ENCODE measurements at places on chromosomes 2 and 18.
A peak's percentile ranks its signal among the peaks of the same experiment; 100 is the strongest.

GRCh38 chr2:156322051-156322685 is 10.4 kb downstream of the NR4A2 start:
- H3K27ac ChIP-seq, result no peak overlapping the region
- peaks cover 96% of the 10 kb centered on the region for H3K27me3 ChIP-seq
- H3K4me1 ChIP-seq, result peaks cover 34% of the 10 kb centered on the region
- DNase-seq, result peak; percentile 11
- no peak overlapping the region for H3K4me3 ChIP-seq

- H3K4me3 ChIP-seq, result no peak overlapping the region
- peak overlapping the region; percentile 93 for H3K27ac ChIP-seq
- no peak for DNase-seq
- H3K36me3 ChIP-seq, result peaks cover 28% of the 10 kb centered on the region
- no peaks in the 10 kb centered on the region for H3K27me3 ChIP-seq
Observed at GRCh38 chr2:117983040-117983439, 30.8 kb downstream of the CCDC93 start.

DNA sequence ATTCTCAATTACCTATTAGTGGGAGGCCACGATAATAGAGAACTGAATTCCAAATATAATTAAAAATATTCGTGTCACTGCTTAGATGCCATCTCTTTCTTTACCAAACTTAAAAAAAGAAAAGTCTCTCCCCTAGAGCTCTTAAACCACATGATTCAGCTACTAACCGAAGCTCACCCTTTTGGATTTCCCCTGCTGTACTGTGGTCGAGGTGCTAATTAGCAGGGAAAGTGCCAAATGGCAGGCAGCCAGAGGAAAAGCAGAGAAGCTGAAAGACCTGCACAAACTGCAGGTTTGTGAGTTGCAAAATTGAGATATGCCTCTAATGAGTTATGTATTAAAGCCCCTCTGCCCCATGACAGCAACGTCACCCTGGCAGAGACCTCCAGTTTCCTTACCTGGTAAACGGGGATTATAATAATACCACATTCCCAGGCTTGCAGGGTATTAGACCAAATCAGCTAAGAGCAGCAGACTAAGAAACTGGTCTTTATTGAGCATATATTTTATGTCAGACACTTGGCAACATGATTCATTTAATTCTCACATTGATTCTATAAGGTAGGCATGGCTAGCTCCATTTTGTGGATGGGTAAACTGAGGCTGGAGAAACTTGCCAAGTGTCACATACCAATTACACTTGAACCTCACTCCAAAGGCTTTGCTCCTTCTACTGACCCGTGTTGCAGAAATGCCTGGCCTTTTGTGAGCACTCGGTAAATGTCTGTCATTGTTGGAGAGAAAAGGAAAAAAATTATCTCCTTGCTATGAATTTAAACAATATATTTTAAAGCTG is 259.7 kb downstream of the LPIN1 start:
- no peaks in the 10 kb centered on the region for H3K36me3 ChIP-seq
- H3K4me3 ChIP-seq, result no peak overlapping the region
- no peak for DNase-seq
- no peaks in the 10 kb centered on the region for H3K27me3 ChIP-seq

- no peaks in the 10 kb centered on the region for H3K36me3 ChIP-seq
- DNase-seq, result peak; percentile 6
- no peaks in the 10 kb centered on the region for H3K4me1 ChIP-seq
- no peak overlapping the region for H3K4me3 ChIP-seq
- no peaks in the 10 kb centered on the region for H3K27me3 ChIP-seq
Observed at GRCh38 chr18:34661464-34662087, 48.5 kb upstream of the DTNA start.

GRCh38 chr2:225526760-225527390 is 127.4 kb downstream of the NYAP2 start:
- H3K27ac ChIP-seq, result no peak overlapping the region
- no peak for DNase-seq
- H3K4me1 ChIP-seq, result no peaks in the 10 kb centered on the region
- no peaks in the 10 kb centered on the region for H3K36me3 ChIP-seq

DNA sequence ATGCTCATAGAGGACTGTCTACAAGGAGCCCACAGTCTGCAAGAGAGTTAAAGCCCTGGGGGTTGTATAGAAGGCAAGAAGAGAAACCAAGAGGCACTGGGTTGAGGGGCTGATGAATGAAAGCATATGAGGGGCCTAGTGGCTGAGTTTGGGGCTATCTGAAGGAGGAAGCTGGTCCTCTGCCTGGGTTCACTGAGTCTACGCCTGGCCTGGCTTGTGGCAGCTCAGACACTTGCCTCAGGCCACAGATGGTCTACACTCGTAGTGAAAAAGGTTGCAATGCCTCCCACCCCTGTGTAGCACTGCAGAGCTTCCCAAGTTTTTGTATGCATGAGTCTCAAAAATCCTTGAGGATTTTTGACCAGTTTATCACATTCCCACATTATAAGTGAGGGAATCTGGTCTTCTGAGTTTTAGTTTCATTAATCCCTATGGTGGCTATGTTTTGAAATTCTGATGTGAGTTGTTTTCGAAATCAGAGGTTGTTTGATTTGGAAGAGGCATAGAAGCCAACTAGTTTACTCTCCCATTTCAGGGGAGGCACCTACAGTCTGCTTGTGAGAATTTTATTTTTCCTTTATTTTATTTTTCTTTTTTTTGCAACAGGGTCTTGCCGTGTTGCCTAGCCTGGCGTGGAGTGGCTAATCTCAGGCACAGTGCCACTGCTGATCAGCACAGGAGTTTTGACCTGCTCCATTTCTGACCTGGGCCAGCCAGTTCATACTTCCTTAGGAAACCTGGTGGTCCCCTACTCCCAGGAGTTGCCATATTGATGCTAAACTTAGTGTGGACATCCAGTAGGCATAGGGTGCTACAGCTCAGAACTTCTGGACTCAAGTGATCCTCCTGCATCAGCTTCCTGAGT is 10.0 kb downstream of the MYCN start:
- H3K4me3 ChIP-seq, result no peak overlapping the region
- H3K4me1 ChIP-seq, result no peaks in the 10 kb centered on the region
- no peaks in the 10 kb centered on the region for H3K36me3 ChIP-seq
- no peak for DNase-seq
- H3K27ac ChIP-seq, result no peak overlapping the region

DNA sequence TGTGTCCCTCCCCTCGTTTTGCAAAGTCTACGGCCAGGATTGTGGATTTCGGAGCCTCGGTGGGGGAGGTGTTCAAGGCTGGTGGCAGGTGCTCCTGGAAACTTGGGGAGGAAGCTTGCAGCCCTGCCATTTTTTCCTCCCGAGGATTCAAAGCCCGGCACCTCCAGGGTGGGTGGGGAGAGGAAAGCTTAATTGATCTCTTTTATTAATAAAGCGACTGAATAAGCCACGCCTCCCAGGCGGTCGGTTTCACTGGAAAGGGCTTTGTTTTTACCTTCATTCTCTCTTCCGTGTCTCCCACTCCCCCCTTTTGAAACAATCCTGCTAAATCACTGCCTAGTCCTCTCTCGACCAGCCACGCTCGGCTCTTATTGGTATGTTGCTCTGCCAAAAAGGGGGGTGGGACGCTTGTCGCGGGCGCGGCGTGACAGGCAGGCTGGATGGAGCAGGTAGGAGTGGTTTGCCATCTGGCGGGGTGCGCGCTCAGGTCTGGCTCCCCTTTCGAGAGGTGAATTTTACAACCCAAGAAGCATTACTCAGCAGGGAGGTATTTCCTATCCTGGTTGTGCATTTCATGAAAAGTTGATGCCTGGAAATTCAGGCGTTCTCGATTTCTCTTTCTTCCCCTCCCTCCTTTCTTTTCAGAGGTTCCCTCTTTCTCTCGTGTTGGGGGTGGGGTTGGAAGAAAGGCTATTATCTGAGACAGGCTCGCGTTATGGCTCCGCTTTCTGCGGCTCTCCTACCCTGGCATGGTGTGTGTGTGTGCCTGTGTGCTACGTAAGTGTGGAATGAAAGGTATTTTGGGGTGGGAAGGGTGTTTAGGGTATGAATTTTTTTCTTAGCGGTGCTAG is 1.4 kb downstream of the NEDD4L start:
- peaks cover 5% of the 10 kb centered on the region for H3K27me3 ChIP-seq
- no peak overlapping the region for H3K27ac ChIP-seq
- H3K4me3 ChIP-seq, result peak overlapping the region; percentile 77
- peak; percentile 13 for DNase-seq
- peaks cover 32% of the 10 kb centered on the region for H3K4me1 ChIP-seq

DNA sequence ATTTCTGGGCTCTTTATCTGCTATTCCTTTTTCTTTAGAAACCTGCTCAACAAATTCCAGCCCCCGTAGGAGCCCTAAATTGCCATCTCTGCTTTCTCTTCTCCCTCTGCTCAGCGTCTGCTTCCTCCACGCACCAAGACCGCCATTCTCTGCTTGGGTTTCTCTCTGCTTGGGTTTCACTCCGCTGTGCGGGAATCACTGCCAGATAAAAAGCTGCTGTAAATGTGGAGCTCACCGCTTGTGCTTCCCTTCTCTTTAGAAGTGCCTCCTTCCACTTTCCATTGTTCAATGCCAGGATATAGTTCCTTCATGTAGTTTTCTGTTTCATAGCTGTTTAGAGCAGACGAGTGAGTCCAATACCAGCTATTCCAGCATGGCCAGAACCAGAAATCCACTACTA is 45.9 kb downstream of the TMEM237 start:
- H3K27ac ChIP-seq, result no peak overlapping the region
- no peaks in the 10 kb centered on the region for H3K36me3 ChIP-seq
- DNase-seq, result no peak
- H3K4me1 ChIP-seq, result no peaks in the 10 kb centered on the region
- H3K27me3 ChIP-seq, result no peaks in the 10 kb centered on the region

GRCh38 chr2:177362499-177362898 is 30.1 kb upstream of the AGPS start:
- H3K4me3 ChIP-seq, result no peak overlapping the region
- peaks cover 7% of the 10 kb centered on the region for H3K4me1 ChIP-seq
- no peak for DNase-seq
- no peaks in the 10 kb centered on the region for H3K36me3 ChIP-seq

DNA sequence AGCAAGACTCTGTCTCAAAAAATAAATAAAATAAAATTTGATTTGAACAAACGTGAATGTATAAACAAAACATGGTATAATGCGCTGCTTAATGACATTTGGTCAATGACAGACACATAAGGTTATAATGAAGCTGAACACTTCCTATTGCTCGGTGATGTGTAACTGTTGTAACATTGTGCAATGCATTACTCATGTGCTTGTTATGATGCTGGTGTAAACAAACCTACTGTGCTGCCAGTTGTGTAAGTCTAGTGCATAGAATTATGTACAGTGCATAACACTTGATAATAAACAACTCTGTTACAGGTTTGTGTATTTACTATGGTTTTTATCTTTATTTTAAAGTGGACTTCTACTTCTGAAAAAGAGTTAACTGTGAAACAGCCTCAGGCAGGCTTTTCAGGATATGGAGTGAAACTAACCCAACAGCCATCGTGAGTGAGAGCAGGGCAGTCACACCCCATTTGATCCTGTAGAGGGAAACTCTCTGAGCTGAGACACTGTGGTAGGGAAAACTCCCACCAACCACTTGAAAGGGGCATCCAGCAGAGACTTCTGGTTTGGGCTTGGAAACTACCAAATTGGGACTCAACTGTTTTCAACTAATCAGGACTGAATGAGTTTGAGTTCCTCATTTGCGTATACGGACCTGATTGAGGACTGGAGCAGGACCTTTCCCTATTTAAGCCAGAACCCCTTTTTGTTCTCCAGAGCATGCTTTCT is 8.7 kb upstream of the RPRD1A start:
- H3K4me1 ChIP-seq, result peaks cover 7% of the 10 kb centered on the region
- no peak overlapping the region for H3K4me3 ChIP-seq
- no peaks in the 10 kb centered on the region for H3K27me3 ChIP-seq
- peak overlapping the region; percentile 17 for H3K27ac ChIP-seq

GRCh38 chr2:157894694-157895435 is 18.7 kb upstream of the ACVR1 start:
- H3K36me3 ChIP-seq, result no peaks in the 10 kb centered on the region
- no peak overlapping the region for H3K27ac ChIP-seq
- DNase-seq, result peak; percentile 17
- peaks cover 21% of the 10 kb centered on the region for H3K4me1 ChIP-seq

- H3K27me3 ChIP-seq, result no peaks in the 10 kb centered on the region
- DNase-seq, result no peak
- no peak overlapping the region for H3K27ac ChIP-seq
- no peak overlapping the region for H3K4me3 ChIP-seq
- H3K4me1 ChIP-seq, result no peaks in the 10 kb centered on the region
Observed at GRCh38 chr18:59959073-59959472, 59.3 kb downstream of the PMAIP1 start.

DNA sequence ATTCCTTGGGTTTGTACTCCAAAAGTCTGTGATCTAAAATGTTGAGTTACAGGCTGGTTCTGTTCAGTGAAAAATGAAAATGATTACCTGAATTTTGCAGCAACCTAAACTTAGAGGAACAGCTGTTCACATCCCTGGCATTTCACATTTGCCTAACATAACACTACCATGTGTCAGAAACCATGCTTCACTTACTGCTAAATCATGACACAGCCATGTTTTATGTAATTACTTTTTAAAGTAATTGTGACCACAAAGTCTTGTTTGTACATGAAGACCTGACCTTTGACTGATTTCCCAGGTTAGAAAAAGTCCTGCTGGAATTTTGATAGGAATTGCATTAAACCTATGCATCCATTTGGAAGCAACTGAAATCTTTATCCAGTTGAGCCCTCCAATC is 79.1 kb downstream of the FAM168B start:
- H3K4me1 ChIP-seq, result no peaks in the 10 kb centered on the region
- no peaks in the 10 kb centered on the region for H3K36me3 ChIP-seq
- H3K4me3 ChIP-seq, result no peak overlapping the region
- peaks cover 4% of the 10 kb centered on the region for H3K27me3 ChIP-seq
- no peak overlapping the region for H3K27ac ChIP-seq
- no peak for DNase-seq

DNA sequence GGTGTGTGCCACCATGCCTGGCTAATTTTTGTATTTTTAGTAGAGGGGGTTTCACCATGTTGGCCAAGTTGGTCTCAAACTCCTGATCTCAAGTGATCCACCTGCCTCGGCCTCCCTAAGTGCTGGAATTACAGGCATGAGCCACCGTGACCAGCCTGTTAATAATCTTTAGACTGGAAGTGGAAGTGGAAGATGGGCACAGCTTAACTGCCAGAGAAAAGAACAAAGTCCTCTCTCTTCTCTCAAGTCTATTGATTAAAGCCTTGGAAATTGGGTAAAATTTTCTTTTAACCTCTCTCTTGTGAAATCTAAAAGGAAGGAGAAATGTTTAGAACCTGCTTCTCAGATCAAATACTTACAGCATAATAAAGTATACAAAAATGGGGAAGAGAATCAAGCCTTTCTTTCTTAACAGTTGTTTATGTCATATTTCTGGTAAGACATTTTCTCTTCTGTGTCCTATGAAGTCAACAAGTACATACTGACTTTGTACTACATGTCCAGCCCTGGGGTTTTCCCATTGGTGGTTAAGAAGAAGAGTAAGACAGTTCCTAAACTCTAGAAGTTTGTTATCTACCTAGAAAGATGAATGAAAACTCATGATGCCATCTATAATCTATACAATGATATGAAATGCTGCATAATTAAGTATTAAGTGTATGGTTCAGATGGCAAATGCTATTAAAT is 4.6 kb downstream of the TMEM169 start:
- H3K27ac ChIP-seq, result no peak overlapping the region
- no peak for DNase-seq
- H3K36me3 ChIP-seq, result no peaks in the 10 kb centered on the region
- H3K4me3 ChIP-seq, result no peak overlapping the region
- H3K27me3 ChIP-seq, result no peaks in the 10 kb centered on the region
- H3K4me1 ChIP-seq, result peaks cover 29% of the 10 kb centered on the region

Data from CD14-positive monocyte (primary cell).